Daoy (cell line): ENCODE measurements at places on chromosomes 12 and 14. TPM values are rescaled to one million over a fixed set of nuclear protein-coding genes. Genes with fewer than 3 reads are reported as not detected.

- no peak for DNase-seq
Measured at GRCh38 chr12:121535150-121536053, 45.4 kb downstream of the KDM2B start.

- no peak for DNase-seq
Measured at GRCh38 chr14:33788161-33788560, 162.7 kb downstream of the EGLN3 start.

The KRT72 gene
- not detected in 2 replicates for total RNA-seq

DNA sequence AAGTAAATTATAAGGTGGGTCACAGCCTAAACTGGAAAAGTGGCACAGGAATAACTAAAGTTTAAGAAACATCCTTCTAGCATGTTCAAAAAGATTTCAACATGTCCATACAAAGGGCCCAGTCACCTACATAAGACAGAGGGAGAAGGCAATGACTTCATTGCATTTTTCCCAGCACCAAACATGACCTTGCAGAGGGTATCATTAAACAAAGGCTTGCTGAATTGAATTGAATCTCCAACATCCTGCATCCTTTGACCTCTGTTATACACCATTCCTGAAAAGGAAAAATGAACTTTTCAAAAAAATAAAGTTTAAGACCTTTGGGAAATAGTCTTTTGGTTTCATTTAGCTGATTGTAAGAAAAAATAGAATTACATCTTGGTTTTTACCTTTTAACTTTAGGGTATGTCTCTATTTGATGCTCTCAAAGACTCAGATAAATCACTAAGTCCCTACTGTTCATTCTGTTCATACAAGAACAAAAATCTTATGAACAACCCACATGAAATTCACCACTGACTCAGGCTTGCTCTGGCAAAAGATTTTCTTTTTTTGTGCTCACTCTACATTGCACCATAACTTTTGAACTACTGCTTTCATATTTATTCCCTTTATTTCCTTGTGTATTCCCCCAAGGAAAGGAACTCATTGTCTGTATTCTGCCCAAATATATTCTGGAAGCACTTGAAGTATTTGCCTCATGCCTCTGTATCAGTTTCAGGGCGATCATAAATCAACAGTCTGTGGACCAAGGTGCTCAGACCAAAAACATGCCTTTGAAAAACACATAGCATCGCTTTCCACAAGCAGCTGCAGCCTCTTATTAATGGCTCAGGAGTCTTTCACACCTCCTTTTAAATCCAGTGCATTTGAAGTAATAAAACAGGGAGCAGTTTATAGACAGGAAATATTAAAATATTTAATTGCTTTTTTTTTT lies 121.7 kb downstream of the DUSP6 start:
- DNase-seq: no peak

GRCh38 chr12:54561164-54561563 lies 11.8 kb downstream of the PDE1B start:
- peak; percentile 29 for DNase-seq

The DLGAP5 gene
- total RNA-seq: 155 and 171 TPM in 2 replicates

DNA sequence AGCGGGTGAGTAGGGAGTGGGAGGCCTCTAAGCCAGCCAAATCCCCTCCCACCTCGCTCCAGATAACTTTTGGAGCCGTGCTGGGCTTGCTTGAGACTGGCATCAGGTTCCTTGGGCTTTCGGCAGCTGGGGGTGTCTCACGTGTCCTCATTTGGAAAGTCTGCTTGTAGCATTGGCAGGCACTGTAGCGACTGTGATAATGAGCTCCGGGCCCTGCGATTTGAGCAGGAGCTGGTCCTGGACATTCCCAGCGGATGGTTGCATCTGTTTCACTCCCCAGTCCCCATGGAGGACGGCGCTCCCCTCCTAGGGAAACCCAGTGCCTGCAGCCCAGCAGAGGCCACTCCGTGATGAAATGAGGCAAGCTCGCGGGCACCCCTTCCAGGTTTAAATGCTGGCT lies 49.4 kb downstream of the DGLUCY start:
- DNase-seq: no peak

DNA sequence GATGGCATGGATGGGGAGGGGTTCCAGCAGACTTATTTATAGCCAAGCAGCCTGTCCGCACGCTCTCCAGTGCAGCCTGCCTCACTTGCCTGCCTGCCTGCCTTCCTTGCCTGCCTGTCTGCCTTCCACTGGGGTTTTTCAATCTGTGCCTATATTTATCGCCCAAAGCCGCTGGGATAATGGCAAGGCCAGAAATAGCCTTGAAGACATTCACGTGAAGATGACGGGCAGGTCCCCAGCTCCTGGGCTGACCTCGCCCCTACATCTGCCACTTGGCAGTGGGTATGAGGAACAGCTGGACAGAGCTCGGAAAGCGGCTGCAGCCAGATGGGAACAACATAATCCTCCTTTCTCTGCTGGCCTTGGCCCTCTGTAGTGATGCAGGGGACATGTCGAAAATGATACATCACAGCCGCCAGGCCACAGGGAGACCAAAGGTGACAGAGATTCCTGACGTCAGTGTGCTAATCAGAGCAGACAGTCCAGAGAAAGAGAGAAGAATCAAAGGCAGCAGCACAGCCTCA lies 53.3 kb downstream of the PITPNM2 start:
- DNase-seq: no peak

- DNase-seq: peak; percentile 71
Measured at GRCh38 chr14:102993523-102993922, 63.8 kb downstream of the CDC42BPB start.

DNA sequence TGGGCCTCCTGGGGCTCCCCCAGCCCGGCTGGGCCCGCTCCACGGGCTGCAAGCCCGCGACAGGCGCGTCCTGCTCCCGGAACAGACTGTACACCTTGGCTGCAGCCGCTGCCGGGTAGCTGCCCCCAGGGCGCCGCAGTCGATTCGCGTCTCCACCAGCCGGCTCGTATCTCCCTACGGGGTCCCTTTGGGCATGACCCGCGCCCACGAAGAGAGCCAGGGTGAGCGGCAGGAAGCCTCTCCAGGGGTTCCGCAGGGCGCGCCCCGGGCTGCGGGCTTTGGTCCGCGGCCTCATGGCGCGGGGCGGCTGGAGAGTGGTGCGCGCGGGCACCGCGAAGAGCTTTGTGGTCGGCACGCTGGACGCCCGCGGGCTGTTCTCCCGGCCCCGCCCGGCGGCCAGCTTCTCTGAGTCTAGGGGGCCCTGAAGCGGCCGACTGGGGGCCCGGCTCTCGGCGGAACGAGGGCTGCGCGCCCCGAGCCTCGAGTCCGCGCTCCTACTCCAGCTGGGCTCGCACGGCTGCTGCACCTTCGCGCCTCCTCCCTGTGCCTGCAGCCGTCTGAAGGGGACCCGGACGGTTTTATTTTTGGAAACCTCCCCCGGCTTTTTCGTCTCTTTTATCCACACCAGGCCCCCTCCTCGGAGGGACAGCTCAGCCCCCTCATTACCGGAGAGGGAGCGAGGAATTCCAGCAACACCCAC lies at the start of gene LTBP2:
Gene LTBP2, minus strand, starts transcription at position 588 of the 700 bp plus-strand sequence. Its CDS starts 293 bp downstream, at position 295.
- peak; percentile 54 for DNase-seq

GRCh38 chr14:96384053-96384452 lies 7.9 kb upstream of the AK7 start:
- DNase-seq: no peak

The ANAPC5 gene
- 170 and 239 TPM in 2 replicates for total RNA-seq

DNA sequence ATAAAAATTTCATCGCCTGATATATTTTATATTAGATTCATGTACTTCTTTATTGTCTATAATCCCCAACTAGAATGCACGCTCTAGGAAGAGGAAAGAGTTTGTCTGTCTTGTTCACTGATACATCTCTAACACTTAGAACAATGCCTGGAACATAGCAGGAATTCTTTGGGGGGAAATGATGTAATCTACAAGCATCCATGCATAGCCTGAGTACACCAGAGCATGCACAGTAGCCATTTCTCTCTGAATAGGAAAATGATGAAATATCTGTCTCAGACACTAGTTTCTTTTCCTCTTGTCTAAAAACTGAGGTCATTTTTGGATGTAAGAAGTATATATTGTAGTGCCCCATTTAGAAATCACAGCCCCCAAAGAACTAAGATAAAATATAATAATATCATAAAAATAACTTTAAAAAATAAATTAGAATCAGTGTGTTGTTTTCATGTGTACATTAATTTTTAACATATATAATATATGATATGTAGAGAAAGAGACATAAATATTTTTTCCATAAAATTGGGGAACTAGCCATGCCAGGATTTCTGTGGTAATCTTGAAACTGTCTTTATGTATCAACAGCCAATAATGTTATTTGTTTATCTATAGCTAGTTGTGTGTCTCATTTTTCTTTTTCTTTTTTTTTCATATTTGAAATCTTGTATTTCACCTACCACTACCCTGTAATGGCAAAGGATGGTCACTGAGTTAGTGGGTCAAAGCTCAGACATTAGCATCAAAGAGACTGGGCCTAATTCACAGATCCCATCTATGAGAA lies 155.6 kb upstream of the TMCC3 start:
- DNase-seq: peak; percentile 19

The SERPINA5 gene
- 0.17 and 0.33 TPM in 2 replicates for total RNA-seq

GRCh38 chr14:69014829-69015259 lies 35.7 kb upstream of the ACTN1 start:
- no peak for DNase-seq

GRCh38 chr12:93204896-93205295 lies 172.8 kb upstream of the NUDT4 start:
- no peak for DNase-seq

GRCh38 chr12:39368096-39368495 lies 74.8 kb downstream of the KIF21A start:
- no peak for DNase-seq

GRCh38 chr12:52232203-52232673 lies 805 bp upstream of the KRT7 start:
- no peak for DNase-seq

The OR4E2 gene
- not detected in 2 replicates for total RNA-seq

The RNASE13 gene
- not detected in 2 replicates for total RNA-seq

DNA sequence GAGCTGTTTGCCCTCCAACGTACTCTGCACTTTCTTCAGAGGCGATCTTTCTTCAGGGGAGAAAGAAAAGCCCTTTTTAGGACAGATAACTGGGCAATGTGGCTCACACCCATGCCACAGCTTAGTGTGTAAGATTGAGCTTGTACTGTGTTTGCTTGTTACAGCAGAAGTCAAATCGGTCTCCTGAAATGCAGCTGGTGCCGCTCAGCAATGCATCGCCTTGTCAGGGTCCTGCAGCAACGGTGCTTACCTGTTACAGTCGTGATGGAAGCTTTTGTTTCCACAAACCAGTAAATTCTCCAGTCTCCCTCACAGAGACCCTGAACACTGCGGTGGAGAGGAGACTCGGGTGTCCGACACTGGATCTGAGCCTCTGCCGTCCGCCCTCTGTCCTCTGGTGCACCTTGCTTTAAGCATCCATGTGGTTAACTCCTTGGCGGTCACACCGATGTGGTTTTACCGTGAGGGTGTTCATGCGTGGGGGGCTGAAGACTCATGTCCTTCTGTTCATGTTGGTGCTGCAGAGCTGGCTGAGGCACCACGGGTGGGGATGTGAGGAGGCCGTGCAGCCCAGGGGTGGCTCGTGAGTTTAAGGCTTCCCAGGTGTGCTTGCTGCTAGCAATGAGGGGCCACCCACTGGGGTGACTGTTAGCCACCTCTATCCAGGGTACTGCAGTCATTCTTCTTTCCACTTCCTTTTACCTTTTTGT lies 47.3 kb downstream of the FBXL14 start:
- no peak for DNase-seq

DNA sequence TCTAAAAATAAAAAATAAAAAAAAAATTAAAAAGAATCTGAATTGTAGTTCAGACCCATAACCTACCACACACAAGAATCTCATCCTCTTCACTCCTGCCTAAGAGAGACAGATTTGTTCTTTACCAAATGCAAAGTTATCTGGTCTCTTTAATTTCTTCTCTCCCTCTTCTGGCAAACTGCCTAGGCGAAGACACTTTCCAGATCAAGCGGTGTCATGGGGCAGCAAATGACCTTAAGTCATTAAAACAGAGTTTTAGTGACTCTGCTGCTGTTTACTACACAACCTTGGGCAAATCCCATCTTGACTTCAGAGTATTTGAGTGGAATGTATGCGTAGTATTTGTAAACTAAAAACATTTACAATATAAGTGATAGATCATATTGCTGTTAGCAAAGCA lies 60.9 kb upstream of the NID2 start:
- no peak for DNase-seq

DNA sequence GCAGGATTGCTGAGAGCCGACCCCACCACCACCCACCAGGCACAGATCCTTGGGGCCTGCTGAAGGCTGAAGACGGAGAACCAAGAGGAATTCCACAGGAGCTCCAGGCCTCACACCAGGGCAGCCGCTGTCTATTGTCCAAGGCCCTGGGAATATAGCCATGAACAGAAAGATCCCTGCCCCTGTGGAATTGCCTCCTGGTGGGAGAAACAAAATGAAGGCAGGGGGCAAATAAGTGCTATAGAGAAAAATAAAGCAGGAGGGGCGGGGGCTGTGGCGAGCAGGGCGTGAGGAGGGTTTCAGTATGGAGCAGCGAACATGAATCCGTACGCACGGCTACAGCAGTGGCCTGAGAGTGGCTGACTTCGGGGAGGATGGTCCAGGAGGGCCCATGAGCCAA lies 96.1 kb downstream of the EML1 start:
- no peak for DNase-seq

DNA sequence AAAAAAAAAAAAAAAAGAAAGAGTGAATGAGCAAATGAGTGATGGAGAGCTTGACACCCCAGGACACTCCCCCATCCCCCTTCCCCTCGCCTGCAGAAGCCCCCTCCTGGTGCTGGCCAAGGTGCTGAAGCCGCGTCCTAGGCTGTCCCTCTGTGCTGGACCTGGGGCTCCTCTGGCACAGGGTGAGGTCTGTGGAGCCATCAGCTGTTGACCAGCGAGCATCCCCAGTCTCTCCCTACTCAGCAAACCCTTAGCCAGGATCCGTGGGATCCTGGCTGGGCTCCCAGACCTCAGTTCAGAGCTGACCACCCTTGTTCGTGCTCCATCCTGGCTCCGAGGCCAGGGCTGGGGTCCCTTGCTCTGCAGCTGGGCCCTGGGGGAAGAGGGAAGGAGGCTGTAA lies 5.4 kb upstream of the KIF26A start:
- DNase-seq: no peak

DNA sequence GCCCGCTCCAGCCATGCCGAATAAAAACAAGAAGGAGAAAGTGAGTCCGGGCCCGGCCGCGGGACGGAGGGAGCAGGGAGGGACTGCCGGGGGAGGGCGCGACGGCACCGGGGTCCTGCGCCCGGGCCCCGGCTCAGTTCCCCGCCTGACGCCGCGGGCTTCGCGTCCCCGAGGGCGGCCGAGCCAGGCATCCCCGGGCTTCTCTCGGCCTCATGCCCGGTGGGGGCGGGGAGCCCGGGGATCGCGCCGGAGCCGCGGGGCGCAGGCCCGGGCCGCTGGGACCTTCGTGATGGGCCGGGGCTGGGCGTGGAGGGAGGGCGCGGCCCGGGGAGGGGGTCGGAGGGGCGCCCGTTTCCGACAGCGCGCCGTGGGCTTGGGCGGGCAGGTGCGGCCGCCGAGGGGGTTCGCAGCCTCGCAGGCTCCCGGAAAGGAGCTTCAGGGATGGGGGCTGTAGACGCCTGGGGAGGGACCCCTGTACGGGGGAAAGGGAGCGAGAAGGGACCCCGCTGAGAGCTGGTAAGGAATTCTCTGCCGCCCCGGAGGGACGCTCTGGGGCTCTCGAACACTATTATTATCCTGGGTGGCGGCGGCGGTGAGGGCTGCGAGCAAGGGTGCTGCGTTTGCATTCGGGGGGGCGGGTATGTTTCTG lies 496 bp downstream of the PPP2R5C start:
- peak; percentile 36 for DNase-seq
